ENCODE measurements at places on chromosomes 3 and 15.

DNA sequence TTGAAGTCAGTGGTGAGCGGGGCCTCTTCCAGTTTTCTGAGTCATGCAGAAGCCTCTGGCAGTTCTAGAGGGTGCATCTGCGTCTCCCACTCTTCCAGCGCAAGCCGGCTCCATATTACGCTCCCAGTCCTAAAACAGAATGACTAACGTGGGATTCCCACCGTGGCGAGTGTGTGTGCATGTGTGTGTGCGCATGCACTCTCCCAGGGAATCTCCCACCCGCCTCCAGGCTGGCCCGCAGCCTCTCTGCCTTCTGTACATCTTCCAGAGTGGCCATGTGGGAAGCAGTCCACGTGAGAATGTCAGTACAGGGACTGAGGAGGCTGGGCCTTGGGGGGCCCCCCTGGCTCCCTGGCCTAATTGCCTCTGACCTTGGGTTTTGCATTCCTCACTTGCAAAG is 87.7 kb downstream of the LSM3 start:
- DNase-seq: no peak

- no peak for DNase-seq
Observed at GRCh38 chr3:135106445-135106844, 311.4 kb downstream of the EPHB1 start.

DNA sequence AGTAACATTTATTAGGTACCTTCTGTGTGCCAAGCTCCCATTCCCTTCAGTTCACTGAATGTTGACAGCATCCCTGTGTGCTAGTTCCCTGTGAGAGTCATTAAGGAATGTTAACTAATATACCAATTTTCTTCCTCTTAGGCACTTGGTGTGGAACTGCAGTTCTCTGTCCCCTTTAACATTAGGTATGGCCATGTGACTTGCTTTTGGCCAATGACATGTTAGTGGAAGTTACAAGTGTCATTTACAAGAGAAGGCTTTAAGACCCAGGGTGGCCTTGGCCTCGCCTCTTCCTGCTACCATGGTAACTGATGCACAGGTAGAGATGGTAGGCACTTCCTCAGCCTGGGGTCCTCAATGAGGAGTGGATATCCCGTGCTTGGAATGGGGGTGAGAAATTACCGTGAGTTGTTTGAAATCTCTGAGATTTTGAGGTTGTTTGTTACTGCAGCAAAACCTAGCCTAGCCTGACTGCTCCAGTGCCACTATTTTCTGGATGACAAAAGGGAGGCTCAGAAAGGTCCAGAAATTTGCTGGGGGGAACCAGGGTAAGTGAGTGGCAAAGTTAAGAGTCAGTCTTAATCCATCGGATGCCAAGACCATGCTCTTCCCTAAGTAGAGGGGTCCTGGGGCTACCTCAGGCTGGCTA is 21.2 kb upstream of the LINGO1 start:
- no peak for DNase-seq

DNA sequence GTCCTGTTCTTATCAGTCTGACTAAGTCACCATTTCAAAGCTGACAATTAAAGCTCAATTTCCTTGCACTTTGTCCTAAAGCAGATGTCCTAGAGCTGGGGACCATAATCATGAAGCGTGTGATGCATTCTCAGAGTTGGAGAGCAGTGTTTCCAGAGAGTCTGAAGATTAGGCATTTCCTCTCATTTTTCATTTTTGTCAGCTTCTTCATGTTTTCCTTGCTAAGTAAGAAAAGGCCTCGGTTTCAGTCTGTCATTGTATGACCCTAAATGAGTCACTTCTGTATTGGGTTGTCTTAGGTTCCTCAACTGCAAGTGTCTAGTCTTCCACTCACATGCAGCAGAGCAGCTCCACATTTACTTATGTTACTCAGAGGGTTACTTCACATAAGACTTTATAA is 257.2 kb upstream of the TPRG1 start:
- no peak for DNase-seq

- DNase-seq: no peak
Observed at GRCh38 chr15:95690631-95691340, 639.7 kb upstream of the NR2F2 start.
